ENCODE measurements at places on chromosomes 7 and 10.

DNA sequence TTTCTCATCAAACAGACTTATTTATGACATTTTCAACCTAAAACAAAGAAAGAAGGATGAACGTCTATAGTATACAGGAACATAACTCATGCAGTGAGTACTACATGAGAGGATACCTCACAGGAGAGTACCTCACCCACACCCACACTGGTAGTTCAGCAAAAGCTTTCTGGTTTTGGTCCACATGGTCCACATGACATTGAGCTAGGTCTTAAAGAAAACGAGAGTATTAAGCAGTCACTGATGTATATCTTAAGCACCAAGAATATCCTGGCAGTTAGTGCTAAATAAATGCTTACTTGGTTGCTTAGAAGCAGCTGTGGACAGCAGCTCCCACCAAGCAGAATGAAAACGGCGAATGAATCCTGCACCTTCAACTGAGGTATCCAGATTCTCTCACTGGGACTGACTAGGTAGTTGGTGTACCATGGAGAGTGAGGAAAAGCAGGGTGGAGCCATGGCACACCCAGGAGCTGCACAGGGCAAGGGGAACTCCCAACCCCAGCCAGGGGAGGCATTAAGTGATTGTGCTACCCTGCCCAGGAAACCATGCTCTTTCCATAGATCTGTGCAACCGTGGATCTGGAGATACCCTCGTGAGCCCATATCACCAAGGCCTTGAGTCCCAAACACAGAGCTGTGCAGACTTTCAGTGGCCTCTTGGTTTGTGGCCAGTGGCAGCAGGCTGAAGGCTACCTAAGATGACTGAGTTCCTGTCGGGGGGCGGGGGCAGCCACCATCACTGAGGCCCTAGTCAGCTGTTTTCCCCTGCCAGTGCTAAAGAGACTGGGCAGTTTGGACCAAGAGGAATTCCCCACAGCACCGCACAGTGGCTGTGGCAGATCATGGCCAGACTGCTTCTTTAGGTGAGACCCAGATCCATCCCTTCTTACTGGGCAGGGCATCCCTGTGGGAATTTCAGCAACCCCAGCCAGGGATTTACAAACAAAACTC lies 143.4 kb downstream of the SGMS1 start:
- no peak for DNase-seq

GRCh38 chr7:28078036-28078901 lies 102.3 kb downstream of the JAZF1 start:
- DNase-seq: peak; percentile 26

GRCh38 chr10:90855126-90855525 lies 2.7 kb downstream of the HTR7 start:
- no peak for DNase-seq

- no peak for DNase-seq
Observed at GRCh38 chr7:5489991-5490536, 66.4 kb upstream of the TNRC18 start.

- DNase-seq: no peak
Observed at GRCh38 chr7:28672397-28672797, 260.1 kb downstream of the CREB5 start.

- DNase-seq: no peak
Observed at GRCh38 chr7:2478800-2479199, 2.6 kb upstream of the GRIFIN start.

GRCh38 chr10:45515630-45516029 lies 141.6 kb downstream of the ALOX5 start:
- DNase-seq: no peak

- peak; percentile 16 for DNase-seq
Observed at GRCh38 chr10:96587264-96588059, 650 bp upstream of the TM9SF3 start.

DNA sequence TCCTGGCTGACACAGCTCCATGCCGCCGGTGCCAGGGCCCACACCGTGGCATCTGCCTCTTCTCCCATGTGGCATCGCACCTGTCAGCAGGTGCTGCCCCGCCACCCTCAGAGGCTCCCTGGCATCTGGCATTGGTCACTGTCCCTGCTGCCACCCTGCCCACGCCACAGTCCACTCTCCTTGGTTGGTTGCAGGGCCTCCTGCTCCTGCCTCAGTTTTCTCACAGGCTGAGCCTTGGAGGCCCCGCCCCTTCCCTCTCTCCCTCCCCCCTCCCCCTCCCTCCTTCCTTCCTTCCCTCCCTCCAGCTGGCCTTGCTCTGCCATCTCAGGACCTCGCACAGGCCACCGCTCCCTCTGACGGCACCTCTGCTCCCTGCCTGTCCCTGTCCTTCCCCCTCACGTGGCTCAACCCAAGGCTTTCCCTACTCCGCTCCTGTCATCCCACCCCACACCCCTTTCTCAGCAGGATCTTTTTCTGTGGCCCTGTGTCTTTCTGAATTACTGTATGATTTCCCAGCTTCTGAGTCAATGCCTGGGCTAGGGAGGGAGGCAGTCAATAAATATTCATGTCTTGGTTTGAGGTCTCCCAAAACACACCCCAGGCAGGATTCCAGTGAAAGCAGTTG lies 87.4 kb downstream of the INPP5A start:
- no peak for DNase-seq

GRCh38 chr7:44979481-44980392 lies 922 bp upstream of the MYO1G start:
- DNase-seq: no peak

DNA sequence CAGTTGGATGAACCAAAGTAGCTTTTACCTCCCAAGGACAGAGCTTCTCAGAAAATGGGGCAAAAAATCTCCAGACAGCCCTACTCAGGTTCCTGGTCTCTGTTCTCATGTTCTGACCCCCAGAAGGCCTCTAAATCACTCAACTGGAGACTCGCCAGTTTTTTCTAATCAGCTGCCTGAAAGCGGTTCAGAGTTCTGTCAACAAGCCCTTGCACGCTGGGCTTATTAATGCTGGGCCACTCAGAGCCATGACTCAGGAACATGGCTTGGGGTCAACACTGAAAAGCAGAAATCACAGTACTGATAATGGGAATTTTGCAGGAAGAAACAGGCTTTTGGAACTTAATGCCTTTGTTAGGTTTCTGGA lies 15.3 kb downstream of the ECHDC3 start:
- DNase-seq: peak; percentile 56

DNA sequence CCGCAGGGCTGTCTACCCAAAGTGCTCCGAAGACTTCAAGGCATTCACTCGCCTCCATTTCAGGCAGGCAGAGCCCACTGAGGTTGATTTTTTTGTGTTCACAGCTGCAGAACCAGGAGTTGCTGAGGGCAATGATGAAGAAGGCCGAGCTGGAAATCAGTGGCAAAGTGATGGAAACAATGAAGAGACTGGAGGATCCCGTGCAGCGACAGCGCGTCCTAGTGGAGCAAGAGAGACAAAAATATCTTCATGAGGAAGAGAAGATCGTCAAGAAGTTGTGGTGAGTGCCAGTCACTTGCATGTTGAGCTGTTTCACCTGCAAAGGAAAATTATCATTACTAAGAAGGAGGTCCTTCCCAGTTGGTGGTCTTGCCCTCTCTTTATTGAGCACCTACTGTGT lies 210.5 kb downstream of the ARHGAP21 start:
- peak; percentile 51 for DNase-seq

GRCh38 chr7:142030294-142030693 lies 34.6 kb downstream of the MGAM start:
- no peak for DNase-seq

GRCh38 chr10:104850023-104850422 lies 208.9 kb downstream of the SORCS3 start:
- DNase-seq: no peak

GRCh38 chr7:49333180-49333881 lies 409.0 kb downstream of the CDC14C start:
- no peak for DNase-seq

DNA sequence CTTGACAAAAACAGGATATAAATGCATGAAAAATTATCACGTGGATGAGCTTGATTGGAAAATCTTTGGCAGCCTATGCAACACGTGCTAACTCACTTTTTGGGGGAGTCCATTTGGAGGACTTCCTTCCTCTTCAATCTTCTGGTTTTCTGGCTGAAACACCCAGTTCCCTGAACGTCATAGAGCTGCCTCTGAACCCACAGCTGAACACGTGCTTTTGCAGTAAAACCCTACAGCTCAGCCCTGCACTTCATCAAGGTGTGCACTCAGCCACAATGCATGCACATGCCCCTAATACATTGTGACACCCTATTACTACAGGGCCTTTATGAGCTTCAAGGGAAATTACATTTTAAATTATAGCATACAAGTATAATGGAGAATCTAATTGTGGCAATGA lies 808.7 kb upstream of the AUTS2 start:
- DNase-seq: no peak

GRCh38 chr7:129801882-129802281 lies 150.9 kb downstream of the UBE2H start:
- no peak for DNase-seq

DNA sequence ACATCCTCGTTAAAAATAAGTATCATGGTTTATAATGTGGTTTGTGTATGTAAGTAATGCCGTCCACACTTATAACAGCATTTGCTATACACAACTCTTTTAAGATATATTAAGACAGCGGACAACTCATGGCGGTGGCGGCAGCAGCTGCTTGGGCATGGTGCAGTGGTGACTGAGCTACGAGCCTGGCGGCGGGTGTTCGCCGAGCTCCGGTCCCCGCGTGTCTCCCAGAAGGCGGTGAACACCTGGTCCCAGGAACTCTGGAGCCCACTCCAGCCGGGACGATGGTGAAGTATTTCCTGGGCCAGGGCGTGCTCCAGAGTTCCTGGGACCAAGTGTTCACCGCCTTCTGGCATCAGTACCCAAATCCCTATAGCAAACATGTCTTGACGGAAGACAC lies 38.8 kb downstream of the JMJD1C start:
- DNase-seq: no peak

DNA sequence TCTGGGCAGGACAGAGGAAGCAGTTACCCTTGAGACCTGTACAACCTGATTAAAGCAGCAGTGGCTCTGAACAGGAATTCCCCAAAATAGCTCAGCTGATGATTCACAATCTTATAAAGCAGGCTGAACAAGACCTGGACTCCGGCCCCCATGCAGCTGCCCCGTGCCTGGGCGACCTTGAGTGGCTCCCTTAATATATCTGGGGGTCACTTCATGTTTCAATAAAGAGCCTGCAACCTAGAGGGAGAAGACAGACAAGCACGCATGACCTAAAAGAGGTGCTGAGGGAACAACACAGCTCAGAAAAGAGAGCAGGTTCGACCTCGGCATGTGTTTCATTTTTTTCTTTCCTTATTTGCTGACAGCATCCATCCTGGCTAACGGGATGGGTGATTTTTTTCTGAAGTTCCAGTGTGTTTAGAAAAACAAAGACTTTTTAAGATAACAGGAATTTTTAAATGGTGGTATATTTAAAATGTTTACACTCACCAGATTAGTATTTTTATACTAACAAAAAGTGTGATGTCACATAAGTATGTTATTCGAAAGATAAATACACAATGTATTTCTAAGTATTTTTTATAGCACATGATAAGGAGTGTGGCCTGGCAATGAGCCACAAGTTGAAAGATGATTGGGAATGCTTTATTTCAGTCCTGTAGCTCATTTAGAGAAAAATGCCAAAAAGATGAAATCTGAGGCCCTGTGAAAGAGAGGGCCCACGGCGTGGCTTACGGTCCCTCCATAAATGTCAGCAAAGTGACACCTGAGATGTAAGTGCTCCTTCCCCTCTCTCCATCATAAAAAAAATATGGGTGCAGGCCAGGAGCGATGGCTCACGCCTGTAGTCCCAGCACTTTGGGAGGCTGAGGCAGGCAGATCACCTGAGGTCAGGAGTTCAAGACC lies 161.3 kb downstream of the SLIT1 start:
- no peak for DNase-seq

- no peak for DNase-seq
Observed at GRCh38 chr7:133409966-133410365, 157.1 kb downstream of the EXOC4 start.

DNA sequence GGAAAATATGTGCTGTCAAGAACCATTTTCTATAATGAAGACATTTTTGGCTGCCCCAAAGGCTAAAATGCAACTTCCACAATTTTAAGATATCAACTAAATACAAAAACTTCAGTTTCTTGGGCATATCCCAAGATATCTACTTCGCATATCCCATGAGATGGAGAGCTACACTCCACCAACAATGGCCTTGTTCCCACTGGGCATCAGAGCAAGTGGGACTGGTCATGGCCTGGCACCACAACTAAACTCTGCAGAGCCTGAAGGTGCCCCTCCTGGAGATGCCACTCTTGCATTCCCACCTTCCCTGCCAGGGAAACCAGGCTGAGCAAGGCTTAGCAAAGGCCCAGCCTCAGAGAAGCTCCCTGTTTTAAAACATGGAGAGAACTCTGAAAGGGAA lies 75.8 kb upstream of the LRRC17 start:
- DNase-seq: no peak

DNA sequence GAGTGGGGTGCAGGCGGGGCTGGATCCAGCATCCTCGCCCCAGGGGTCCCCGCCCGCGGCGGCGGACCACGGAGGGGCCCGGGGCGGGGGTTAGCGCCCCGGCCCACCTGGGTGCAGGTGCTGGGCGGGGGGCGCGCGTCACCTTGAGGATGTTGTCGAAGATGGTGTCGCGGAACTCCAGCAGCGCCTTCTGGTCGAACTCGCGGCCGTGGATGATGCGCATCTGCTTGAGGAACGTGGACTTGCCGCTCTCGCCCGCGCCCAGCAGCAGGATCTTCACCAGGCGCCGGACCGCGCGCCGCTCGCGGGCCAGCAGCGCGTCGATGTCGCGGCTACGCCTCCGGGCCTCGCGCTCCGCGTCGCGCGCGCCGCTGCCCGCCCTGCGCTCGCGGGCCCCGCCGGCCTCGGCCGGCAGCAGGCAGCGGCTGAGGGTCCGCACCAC lies 376 bp downstream of the GNA12 start:
- no peak for DNase-seq

DNA sequence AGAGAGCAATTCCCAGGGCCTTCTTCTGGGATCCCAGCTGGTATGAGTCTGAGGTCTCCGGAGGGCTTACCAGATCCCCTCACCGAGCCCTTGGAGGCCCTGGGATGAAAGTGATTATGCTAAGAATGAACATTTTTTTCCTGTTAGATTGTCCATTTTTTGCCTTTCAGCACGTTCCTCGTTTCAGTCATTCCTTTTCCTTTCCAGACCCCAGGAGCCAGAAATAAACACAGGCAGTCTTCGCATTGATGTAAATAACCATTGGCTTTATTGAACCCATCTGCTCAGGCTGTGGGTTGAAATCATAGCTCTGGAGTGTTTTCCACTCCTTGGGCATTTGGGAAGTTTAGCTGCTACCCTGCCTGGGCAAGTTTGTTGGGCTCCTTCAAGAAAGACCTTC lies 320.9 kb upstream of the AUTS2 start:
- DNase-seq: no peak
